ENCODE measurements at places on chromosomes 7 and 10.

GRCh38 chr10:72275351-72276012 lies 1.8 kb downstream of the DDIT4 start:
- no peak for DNase-seq

- no peak for DNase-seq
Measured at GRCh38 chr7:10718768-10719167, 254.9 kb upstream of the PHF14 start.

DNA sequence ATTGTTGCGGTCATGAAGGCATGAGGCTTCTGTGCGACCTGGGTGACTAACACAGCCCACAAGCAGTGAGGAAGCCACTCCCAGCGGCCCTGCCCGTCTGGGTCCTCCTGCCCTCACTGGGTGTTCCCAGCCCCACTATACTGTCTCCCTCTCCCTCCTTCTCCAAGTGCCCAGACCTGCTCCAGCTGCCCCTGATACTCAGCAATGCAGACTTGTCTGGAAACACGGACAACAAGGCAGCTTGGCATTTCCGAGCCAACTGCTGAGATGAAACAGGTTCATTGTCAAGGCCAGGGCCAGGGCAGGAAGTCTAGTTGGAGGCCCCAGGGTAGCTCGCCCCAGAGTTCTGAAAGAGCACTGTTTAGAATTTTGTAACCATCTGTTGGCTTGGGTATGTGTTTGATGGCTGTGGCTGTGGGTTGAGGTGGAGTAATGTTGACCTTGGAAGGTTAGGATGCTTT lies 95.7 kb downstream of the RBM20 start:
- DNase-seq: no peak

DNA sequence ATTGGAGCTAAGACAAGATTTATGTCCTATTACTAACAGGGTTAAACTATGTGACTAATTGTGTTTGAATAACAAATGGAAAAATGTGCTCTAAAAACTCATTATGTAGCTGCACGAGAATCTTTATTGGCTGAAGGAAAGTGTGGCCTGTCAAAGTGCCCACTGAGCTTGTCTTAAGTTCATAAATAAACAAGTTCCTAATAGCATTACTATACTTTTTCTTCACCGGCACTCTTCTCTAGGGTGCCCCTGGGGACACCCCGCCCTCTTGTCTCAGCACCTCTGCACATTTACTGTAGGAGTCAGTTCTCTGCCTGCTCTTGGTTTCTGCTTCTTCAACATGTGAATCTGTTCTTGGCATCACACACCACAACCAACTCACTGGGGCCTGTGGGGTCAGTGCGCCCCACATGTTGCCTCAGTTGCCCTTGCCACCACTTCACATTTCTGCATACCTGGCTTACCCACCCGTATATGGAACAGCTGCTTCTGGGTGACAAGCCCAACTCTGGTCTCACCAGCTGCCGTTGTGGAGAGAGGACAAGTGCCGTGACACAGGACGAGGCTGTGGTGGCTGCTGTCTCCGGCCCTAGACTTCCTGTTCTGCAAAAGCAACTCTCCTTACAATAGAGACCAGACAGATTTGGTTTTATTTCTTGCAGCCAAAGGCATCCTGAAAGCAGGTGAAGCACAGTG lies 96.3 kb upstream of the DDC start:
- DNase-seq: no peak

DNA sequence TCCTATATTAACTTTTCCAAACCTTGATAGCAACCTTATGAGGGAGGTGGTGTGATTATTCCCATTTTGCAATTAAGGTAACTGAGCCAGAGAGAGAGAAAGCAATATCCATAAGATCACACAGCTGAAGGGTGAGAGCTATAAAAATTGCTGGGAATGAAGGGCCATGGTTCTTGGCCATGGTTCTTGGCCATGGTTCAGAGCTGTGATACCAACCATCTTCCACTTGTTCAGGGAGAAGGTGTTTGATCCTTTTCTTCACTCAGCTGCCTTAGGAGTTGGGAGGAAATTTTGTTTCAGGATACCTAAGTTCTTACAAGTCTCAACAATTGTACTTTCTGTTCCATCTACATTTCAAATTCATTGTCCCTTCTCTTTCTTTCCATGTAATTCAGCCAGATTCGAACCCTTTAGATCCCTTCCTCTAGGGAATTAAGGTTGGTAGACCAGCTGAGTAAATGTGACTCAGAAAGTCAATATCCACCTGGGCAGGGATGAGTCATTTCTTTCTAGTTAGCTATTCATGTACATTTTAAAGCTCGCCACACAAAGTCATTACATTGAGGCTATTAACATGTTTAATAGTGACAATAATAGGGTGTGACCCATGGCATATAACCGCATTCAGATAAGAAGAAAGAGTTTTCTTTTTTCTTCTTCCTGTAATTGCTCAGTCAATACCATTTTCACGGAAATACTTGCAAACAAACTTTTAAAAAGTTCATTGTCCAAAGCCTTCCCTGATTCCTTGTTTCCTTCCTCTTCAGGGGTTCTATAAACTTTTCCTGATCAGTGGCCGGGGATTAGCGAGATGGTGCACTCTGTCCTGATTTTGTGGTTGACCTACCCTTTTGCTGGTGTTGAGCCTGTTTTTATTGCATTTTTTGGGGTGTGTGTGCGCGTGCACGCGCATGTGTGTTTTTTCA lies 143.4 kb downstream of the TCF7L2 start:
- no peak for DNase-seq

All from fibroblast of the conjunctiva (primary cell).